SK-N-DZ (cell line): ENCODE measurements at places on chromosomes 13 and 19.

DNA sequence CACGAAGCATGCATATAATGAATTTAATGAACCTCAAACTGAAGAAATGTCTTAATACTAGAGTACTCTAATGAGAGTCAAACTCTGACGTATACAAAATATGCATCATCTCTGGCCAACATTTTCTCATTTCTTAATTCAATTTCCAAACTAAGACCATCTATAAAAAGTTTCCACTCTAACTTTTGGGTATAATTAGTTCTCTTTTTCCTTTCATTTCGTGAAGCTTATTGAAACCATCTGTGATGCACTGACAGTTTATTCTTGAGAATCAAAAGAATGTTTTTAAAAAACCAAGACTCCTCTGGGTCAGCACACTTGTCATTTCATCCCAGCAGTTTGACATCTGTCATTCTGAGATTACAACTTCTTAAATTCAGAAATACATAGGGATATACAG is 90.0 kb downstream of the CAB39L start:
- no peak for DNase-seq

DNA sequence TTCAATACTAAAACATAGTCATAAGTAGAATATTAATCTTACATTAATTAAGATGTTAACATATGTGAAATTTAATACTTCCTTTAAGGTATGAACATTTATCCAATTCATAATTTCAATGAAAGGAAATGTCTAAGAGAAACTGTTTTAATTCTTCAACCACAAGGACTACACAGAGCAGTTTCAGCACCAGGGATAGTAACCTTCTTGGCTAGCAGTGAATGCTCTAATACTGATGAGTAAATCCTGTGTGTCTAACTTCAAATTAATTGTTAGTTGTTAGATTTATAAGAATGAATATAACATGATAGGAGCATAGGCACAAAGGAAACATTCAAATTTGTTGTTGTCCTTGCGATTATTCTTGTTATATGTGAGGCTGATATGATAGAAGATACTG is 15.6 kb upstream of the NBEA start:
- DNase-seq = no peak

DNA sequence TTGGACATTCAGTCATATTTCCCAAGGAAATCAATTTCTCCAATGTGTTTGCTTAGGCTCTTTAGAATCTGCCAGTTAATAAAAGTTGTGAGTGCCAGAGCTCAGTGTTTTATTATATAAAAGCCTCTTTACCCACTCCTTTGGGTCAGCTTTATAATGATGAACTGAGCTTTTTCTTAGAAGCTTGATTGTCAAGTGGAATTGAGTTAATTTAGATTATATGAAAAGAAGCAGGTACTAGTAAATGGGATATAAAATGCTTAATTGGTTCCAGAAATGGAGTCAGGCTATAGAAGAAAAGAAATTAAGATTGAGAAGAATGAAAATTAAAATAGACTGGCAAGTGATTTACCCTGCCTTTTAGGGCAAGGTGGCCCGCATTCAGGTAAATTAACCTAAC is 363.2 kb downstream of the SLITRK6 start:
- DNase-seq = peak; percentile 97

DNA sequence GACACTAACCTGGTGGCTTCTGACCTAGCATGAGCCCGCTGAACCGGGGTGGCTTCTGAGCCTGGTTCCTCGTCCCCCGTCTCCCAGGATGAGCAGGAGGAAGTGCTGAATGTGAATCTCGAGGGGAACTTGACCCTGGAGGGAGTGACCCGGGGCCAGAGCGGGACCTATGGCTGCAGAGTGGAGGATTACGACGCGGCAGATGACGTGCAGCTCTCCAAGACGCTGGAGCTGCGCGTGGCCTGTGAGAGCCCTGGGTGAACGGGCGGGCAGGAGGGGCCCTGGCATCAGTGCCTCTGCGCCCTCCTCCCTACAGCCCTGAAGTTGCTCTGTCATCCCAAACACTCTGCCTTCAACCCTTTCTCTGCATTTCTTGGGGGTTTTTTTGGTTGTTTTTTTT is 5.6 kb downstream of the BCAM start:
- DNase-seq = no peak
